ENCODE measurements at places on chromosomes 2 and 18. TPM values are rescaled to one million over a fixed set of nuclear protein-coding genes. Genes with fewer than 3 reads are reported as not detected.

DNA sequence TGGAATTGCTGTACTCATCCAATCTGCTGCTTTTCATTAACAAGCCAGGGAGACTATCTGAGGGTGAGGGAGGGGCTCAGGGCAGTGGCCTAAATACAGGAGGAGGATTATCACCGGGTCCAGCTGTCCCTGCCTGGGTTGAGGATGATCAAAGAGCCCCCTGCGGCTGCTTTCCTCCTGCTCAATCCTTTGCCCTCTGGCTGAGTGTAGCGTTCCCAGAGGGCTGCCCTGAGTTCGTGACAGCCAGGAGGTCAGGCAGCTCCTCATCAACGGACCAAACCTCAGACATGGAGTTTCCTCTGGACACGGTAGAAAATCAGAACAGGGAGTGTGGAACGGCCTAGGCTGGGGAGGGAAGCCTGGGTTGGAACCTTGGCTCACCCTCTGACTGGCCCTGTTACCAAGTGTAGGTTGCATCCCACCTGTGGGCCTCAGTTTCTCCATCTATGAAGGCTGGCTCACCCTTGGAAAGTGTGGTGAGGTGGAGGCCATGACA lies 23.5 kb downstream of the CIB4 start:
- H3K4me3 ChIP-seq = no peak overlapping the region
- no peak for DNase-seq
- no peak overlapping the region for H3K27ac ChIP-seq
- H3K36me3 ChIP-seq = no peaks in the 10 kb centered on the region
- peaks cover 7% of the 10 kb centered on the region for H3K4me1 ChIP-seq

CKAP2L gene
- 14.5 TPM for polyA plus RNA-seq

ZNF396 gene
- polyA plus RNA-seq = 3.9 TPM

DNA sequence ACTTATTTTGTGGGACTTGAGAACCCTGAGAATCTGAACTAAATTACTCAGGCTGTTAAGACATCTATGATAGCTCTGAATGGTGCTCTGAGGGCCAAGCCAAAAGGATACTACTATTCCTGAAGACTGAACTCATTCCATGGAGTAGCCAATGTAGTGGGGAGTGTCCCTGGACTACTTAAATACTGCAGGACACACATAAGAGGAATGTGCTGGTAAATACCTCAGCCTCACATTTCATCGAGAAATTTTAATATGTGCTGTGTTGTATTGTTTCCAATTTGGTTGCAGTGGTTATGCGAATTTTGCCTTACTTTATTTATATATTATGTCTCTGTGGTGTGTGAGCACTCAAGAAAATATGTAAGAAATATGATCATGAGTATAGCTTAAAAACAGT lies 264.4 kb upstream of the FIGN start:
- no peak overlapping the region for H3K27ac ChIP-seq
- H3K36me3 ChIP-seq = no peaks in the 10 kb centered on the region
- DNase-seq = no peak
- no peaks in the 10 kb centered on the region for H3K27me3 ChIP-seq
- no peaks in the 10 kb centered on the region for H3K4me1 ChIP-seq
- H3K4me3 ChIP-seq = no peak overlapping the region

- peak; percentile 97 for DNase-seq
- no peaks in the 10 kb centered on the region for H3K27me3 ChIP-seq
- H3K4me3 ChIP-seq = peak overlapping the region; percentile 14
- peak overlapping the region; percentile 99 for H3K27ac ChIP-seq
- H3K36me3 ChIP-seq = no peaks in the 10 kb centered on the region
Observed at GRCh38 chr2:240565333-240566202, 2.7 kb upstream of the RNPEPL1 start.

- no peak overlapping the region for H3K27ac ChIP-seq
- H3K4me1 ChIP-seq = peaks cover 9% of the 10 kb centered on the region
- no peaks in the 10 kb centered on the region for H3K36me3 ChIP-seq
- no peak for DNase-seq
Observed at GRCh38 chr2:62406573-62407043, 99.4 kb downstream of the TMEM17 start.

DNA sequence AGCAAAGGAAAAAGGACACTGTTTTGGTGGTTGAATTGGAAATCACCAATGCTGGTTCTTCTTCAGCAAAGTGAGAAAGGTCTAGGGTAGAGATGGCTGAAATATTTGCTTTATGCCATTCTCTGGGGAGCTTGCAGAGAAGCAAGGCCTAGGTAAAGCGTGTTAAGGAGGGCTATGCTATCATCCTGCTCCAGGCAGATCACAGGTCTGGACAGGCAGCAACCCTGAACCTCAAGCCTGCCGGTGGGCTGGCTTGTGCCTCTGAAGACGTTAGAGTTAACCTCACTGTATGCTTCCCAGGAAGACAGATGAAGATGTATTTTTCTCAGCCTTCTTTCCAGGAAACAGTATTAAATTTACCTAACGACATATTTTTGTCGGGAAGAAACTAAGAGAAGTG lies 138.5 kb upstream of the LYPD6 start:
- H3K27ac ChIP-seq = no peak overlapping the region
- H3K36me3 ChIP-seq = no peaks in the 10 kb centered on the region
- no peak overlapping the region for H3K4me3 ChIP-seq
- peak; percentile 20 for DNase-seq
- no peaks in the 10 kb centered on the region for H3K27me3 ChIP-seq
- H3K4me1 ChIP-seq = no peaks in the 10 kb centered on the region

DNA sequence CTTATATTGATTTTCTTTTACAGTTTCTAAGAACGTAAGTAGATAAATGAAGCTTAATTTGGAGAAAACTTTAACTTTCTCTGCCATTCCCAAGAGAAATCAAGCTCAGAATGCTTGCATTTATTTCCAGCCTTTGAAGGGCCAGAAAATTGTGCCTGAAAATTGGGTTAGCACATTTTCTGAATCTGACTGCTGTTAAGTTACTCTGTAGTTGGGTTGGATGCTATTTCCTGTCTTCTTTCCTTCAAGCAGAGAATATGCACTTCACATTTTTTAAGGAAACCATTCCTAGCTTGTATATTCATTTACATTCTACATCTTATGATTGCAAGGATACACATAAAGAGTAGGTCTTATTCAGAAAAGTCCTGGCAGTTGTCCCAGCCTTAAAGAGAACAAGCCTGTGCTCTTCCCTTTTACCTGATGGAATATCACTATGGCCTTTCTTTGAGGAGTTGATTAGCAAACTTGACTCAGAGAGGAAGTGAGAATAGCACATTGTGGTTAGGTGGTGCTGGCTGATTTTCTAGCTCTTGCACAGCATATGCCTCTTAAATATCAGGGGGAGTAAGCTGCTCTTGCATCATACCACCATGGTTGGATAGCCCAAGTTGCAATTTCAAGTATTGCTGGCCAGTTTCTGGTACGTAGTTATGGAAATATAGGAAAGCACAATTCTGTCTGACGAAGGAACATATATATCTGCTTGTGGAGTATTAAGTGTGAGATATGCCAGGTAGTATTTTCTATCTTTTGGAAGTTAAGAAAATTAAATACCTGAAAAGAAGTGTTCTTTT lies 133.7 kb downstream of the COMMD1 start:
- H3K36me3 ChIP-seq = no peaks in the 10 kb centered on the region
- no peak overlapping the region for H3K4me3 ChIP-seq
- no peak for DNase-seq
- no peaks in the 10 kb centered on the region for H3K27me3 ChIP-seq
- no peaks in the 10 kb centered on the region for H3K4me1 ChIP-seq

DNA sequence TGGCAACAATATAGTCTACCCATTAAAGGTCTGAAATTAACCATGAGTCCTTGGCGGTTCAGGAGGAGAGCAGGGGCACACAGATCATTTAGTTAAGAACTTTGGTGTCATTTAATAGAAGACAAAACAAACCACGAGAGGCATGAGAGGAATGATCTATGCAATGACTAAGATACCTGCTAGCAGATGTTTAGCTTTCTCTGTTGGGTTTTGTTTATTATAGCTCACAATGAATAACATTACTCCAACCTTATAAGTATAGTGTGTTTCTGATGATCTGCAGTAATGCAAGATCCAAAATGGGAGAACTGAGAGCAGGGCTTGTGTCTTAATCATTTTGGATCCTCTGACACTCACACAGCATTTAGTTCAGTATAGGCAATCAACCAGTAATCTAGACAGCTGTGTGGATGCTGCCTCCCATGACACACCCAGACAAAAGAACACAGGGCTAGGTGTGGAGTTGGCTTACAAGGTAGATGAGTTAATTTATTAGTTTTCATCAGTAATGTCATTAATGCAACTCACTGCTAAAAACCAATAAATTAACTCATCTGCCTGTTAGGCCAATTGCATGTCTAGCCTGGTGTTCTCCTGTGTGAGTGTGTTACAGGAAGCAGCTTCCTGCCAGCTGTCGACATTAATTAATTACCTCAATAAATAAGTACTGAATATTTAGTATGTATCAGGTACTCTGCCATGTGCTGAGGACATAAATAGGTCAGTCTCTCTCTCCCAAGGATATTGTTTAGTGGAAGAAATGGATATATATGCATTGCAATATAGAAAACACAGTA lies 92.3 kb downstream of the CLIP4 start:
- DNase-seq = no peak
- no peak overlapping the region for H3K27ac ChIP-seq
- H3K4me3 ChIP-seq = no peak overlapping the region
- no peaks in the 10 kb centered on the region for H3K4me1 ChIP-seq
- H3K27me3 ChIP-seq = no peaks in the 10 kb centered on the region

GRCh38 chr2:88601286-88601685 lies 26.0 kb downstream of the EIF2AK3 start:
- no peak overlapping the region for H3K4me3 ChIP-seq
- no peaks in the 10 kb centered on the region for H3K27me3 ChIP-seq
- H3K4me1 ChIP-seq = peaks cover 19% of the 10 kb centered on the region
- H3K27ac ChIP-seq = peak overlapping the region; percentile 50

DNA sequence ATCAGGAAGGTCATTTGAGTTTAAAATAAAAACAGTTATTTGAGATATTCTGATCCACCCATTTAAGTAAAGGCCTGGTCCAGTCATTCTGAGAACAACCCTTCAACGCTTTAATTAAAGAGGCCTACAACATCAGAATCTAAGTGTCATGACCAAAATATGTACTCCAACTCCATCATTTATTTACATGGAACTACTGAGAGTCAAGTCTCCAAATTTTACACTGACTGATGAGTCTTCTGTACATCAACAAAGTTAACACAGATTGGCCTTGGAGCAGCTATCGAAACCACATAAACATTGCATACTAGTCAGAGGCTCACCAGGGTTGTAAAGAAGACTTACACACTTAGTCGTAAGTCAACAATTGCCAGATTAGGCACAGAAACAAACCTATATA lies 37.1 kb downstream of the PIEZO2 start:
- no peaks in the 10 kb centered on the region for H3K27me3 ChIP-seq
- no peak for DNase-seq
- no peaks in the 10 kb centered on the region for H3K4me1 ChIP-seq
- H3K27ac ChIP-seq = no peak overlapping the region
- no peaks in the 10 kb centered on the region for H3K36me3 ChIP-seq

DNA sequence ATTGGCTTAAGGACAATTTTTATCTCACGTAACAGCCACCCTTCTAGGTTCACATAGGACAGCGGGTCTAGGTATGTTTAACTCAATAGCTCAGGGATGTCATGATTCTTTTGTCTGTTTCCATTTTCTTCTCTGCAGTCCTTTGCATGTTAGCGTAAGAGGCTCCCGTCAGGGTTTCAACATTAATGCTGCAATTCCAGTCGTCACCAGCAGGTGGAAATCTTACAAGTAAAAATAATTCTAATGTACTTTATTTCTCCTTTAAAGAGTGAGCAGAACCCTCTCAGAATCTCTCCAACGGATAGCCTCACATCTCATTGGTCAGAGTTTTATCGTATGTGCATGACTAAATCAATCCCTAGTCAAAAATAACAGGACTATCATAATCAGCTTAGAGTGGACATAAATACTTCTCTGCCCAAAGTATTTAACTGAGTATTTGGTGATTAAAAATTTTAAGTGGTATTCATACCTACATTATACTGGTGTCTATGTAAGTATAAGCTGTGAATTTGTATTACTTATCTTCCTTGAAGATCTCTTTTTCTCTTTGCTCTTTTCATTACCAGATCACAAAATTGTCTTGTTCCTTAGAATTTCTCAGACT lies 487.2 kb upstream of the GCFC2 start:
- no peaks in the 10 kb centered on the region for H3K4me1 ChIP-seq
- no peak overlapping the region for H3K27ac ChIP-seq
- H3K36me3 ChIP-seq = no peaks in the 10 kb centered on the region
- DNase-seq = peak; percentile 52
- H3K27me3 ChIP-seq = no peaks in the 10 kb centered on the region

RPRM gene
- polyA plus RNA-seq = 1.9 TPM

GRCh38 chr2:136124805-136125204 lies 6.9 kb upstream of the CXCR4 start:
- H3K4me3 ChIP-seq = no peak overlapping the region
- DNase-seq = no peak
- H3K27ac ChIP-seq = no peak overlapping the region

DNA sequence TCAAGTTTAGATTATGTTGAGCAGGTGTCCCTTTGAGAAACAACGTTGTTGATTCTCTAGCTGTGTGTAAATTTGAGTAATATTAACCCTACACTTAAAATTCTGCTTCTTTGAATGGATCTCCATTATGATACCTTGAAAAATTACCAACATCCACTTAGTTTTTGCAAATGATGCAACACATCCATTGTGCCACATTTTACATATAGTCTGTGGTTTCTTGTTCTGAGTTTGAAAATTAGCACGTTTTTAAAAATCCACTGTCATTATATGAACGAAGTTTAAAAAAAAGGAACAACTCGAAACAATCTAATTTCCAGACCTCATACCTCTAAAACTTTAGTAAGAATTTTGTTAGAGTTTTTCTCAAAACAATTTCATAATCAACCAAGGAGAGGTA lies 37.7 kb downstream of the PIK3C3 start:
- DNase-seq = no peak
- H3K27me3 ChIP-seq = no peaks in the 10 kb centered on the region
- H3K36me3 ChIP-seq = no peaks in the 10 kb centered on the region
- H3K27ac ChIP-seq = no peak overlapping the region
- no peak overlapping the region for H3K4me3 ChIP-seq

GRCh38 chr2:74849228-74849892 lies 15.4 kb downstream of the HK2 start:
- no peaks in the 10 kb centered on the region for H3K36me3 ChIP-seq
- peaks cover 42% of the 10 kb centered on the region for H3K4me1 ChIP-seq
- H3K4me3 ChIP-seq = no peak overlapping the region
- DNase-seq = no peak
- no peaks in the 10 kb centered on the region for H3K27me3 ChIP-seq

- H3K27ac ChIP-seq = no peak overlapping the region
- H3K4me1 ChIP-seq = no peaks in the 10 kb centered on the region
- peaks cover 60% of the 10 kb centered on the region for H3K36me3 ChIP-seq
- DNase-seq = no peak
Observed at GRCh38 chr2:3420076-3420768, 40.7 kb downstream of the TRAPPC12 start.

PAIP2B gene
- 11.5 TPM for polyA plus RNA-seq

All from left lung (tissue), 14 donors.